ENCODE measurements at places on chromosomes 2 and 18. TPM values are rescaled to one million over a fixed set of nuclear protein-coding genes. Genes with fewer than 3 reads are reported as not detected.
A peak's percentile ranks its signal among the peaks of the same experiment; 100 is the strongest.

DNA sequence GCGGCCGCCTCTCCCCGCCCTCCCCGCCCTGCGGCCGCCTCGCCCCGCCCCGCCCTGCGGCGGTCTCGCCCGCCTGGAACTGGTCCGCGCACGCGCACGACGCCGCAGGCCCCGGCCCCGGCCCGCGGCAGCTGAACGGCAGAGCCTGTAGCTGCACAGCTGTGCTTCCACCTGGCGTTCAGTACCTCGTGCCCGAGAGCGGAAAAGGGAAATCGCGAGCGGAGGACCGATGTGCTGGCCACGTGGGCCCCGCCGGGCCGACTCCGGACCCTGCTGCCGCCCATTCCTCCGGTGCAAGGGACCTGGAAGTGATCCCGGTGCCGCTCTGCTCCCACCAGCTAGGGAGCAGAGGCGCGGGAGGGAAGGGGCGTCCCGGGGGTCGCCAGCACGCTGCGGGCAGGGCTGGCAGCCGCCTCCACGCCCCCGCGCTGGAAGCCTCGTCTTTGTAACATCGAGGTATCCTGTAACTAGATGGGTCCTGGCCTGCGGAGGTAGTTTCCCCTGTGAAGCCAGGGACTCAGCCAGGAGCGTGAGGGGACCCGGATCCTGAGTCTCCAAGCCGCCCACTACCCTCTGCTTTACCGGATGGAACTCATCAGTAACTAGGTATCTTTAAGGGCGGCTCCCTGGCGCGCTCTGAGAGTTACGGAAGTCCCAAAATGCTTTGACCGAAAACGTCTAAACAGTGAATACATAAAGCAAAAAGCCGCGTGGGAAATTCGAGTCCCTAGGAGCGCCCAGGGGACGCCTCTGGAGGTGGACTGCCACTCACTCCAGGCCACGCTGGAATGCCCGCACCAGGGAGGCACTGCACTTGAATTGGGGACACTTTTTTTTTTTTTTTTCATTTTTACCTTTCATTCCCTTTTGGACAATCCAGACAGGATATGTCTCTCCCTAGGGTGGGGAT, 704 bp upstream of the ODC1 start:
- no peak for DNase-seq

DNA sequence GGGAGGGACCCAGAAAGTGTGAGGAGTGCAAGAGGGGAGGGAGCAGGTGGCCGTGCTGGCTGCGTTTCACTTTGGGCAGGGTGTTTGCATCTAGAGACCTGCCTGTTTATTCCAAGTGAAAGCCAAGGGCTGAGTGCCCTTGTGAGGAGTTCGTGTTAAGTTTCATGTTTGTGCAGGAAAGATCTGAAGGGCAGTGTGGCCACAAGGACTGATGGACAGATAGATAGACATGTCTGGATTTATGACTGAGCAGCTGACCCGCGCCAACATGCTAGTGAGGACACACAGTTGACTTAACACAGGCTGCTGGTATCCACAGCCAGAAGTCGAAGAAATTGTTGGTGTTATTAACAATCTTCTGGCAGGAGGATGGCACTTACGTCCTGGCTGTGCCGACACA, 387.6 kb upstream of the TNP1 start:
- DNase-seq: peak; percentile 62

GRCh38 chr2:156959481-156959880, 298.0 kb upstream of the GALNT5 start:
- DNase-seq: no peak

DNA sequence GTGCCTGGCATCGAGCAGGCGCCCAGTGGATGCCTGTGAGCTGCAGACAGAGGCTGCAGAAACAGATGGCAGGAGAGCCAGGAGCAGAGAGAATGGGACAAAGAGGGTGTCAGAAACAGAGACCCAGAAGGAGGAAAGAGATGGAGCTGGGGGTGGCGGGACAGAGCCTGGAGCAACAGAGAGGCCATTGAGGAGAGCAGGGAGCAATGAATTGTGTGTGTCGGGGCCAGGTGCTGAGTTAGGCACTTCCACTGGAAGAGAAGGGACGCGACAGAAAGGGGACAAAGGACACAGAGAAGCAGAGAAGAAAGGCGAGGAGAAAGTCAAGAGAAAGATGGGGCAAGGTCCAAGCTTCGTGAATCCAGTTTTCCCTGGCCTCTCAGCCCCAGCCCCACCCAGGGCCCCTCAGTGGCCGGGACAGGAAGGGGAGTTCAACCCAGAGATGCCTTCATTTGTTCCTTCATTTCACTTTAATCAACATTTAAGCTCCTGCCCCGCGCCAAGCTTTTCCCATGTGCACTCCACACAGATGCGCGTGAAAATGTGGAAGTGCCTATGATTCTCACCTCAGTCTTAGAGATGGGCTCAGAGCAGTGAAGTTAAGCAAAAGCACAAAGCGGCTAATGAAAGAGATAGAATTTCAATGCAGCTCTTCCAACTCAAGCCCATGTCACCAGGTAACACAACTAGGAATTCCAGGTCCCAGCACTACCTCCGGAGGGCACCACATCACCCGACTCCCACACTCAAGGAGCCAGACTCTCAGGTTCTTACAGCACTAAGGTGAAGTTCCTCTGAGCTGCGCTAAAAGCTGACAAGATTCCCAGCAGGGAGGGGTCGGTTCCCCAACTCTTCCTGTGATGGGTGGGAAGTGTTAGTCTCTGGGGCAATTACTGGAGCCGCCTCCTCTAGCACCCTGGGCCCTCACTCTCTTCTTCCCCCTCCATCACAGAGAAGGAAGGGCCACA, 55.1 kb downstream of the TNS1 start:
- DNase-seq: no peak

DNA sequence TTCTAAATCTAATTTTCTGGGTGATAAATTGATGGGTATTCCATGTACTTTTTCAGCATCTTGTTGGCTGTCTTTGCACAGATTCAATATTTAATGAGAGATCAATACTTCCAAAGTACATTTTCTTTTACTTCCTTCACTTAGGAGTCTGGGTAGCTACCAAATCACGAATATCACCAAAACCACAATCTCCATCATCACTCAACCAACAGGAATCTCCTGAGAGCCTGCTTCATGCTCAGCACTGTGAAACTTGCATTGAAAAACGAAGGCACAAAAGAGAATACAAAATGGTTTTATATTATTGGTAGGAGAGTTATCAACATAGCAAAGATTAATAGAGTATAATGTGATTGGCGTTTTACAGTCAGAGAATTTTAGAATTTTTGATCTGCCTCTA, 261.5 kb upstream of the DSEL start:
- peak; percentile 20 for DNase-seq

- no peak for DNase-seq
Measured at GRCh38 chr2:152037743-152038435, 61.0 kb downstream of the CACNB4 start.

The NAPG gene
- 50.4 TPM for total RNA-seq

GRCh38 chr2:168157070-168157469, 90.3 kb downstream of the STK39 start:
- DNase-seq: no peak

GRCh38 chr2:4597400-4597799, 894.0 kb downstream of the DCDC2C start:
- no peak for DNase-seq

The NOSTRIN gene
- total RNA-seq: not detected

DNA sequence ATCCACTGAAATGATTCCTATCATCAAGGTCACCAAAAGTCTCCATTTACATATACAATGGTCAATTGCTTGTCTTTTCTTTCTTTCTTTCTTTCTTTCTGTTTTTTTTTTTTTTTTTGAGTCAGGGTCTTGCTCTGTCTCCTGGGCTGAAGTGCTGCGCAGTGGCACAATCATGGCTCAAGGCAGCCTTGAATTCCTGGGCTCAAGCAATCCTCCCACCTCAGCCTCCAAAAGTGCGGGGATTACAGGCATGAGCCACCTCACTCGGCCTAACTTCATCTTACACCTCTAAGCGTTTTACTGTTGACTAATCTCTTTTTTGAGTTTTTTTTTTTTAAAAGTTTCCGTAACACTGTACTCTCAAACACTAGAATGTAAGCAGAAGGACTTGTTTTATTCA, 867 bp downstream of the SF3B6 start:
- no peak for DNase-seq

- peak; percentile 61 for DNase-seq
Measured at GRCh38 chr2:233033672-233034071, 1.2 kb downstream of the NEU2 start.

The ADD2 gene
- total RNA-seq: 9.5 TPM

- DNase-seq: no peak
Measured at GRCh38 chr2:128841803-128842202, 523.1 kb upstream of the HS6ST1 start.

The PDCD1 gene
- total RNA-seq: not detected

DNA sequence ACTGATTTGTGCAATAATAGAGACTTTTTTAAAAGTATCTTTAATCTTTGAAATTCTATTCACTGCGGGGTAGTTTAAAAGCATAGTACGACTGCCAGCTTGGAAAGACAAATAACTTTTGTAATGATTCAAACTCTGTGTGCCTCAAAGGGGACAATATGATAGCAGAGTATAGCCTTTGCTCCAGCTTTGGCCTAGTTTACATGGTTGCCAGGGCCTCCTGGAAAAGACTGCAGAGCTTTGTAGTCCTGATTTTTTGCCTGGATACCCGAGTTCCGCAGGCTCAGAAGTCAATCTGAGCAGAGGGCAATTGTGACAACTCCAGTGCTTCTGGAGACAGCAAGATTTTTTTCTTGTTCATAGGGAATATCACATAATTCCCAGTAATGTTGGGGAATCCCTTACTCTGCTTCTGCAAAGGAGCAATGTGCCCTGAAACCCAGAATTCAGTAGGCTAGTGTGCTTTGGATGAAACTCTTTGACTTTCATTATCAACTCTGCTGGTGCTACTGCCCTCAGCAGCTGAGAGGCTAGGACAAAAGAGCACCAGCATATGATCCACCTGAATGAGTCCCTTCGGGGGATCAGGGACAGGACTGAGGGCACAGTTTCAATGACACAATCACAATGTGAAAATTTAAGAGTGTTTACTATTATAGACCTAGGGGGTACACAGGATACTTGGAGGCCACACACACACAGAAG, 768.1 kb downstream of the TMEM182 start:
- DNase-seq: no peak

The MC4R gene
- total RNA-seq: not detected

DNA sequence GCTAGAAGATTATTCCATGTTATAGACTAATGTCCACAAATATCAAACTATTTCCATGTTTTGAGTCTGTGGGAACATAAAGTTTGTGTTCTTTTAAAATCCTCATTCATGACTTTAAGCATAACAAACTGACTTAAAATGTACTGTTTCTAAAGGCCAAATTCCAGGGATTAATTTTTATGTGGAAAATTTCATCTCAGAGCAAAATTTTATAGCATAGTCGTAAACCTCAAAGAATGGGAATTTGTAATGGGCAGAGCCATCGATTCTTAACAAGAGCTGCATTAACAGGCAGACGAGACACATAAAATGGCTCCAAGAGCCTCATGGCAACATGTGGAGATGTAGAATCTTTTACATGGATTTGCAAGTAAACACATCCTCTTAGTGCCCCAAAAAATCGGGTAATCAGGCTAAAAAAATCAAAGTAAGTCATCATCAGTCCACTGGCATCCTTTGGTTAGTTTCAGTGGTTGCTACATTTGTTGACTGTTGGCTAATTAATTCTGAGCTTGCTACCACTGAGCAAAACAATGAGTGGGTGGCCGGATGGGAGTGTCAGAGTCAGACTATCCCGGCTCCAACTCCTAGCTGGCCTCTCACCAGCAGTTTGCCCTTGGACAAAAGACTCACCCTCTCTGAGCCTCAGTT, 119.6 kb downstream of the FAM210A start:
- no peak for DNase-seq

The SANBR gene
- 10.6 TPM for total RNA-seq

- DNase-seq: no peak
Measured at GRCh38 chr2:96890726-96891385, 21.0 kb upstream of the SEMA4C start.

- DNase-seq: no peak
Measured at GRCh38 chr2:174282441-174282840, 34.1 kb upstream of the OLA1 start.

GRCh38 chr2:186570604-186571003, 19.3 kb upstream of the ITGAV start:
- peak; percentile 88 for DNase-seq

The VAMP8 gene
- total RNA-seq: 0.27 TPM

- no peak for DNase-seq
Measured at GRCh38 chr2:40450066-40450795, 1.7 kb downstream of the SLC8A1 start.

The HDHD2 gene
- total RNA-seq: 15.5 TPM

The EN1 gene
- 0.27 TPM for total RNA-seq

GRCh38 chr2:47221946-47222345, 66.8 kb upstream of the STPG4 start:
- peak; percentile 71 for DNase-seq

The LYPD1 gene
- total RNA-seq: 146 TPM

DNA sequence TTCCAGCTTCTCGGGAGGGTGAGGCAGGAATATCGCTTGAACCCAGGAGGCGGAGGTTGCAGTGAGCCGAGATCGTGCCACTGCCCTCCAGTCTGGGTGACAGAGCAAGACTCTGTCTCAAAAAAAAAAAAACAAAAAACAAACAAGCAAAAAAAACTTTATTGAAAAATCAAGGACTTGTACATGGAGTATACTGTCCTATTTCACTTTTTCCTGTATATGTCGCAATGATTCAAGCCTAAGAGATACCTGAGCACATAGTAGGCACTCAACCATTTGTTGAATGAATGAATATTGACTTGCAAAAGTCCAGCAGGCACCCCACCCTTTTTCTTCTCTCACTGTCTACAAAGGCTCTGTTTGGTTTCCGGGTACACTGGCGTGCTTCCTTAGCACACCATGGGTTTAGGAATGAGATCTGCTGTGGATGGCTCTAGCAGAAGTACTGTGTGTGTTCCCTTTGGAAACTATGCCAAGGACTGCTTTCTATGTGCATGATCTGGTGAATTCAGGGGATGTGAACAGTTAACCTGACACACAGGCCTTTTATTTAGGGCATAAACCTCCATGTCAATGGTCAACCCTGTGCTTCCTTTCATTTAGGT, 6.1 kb downstream of the APCDD1 start:
- no peak for DNase-seq

DNA sequence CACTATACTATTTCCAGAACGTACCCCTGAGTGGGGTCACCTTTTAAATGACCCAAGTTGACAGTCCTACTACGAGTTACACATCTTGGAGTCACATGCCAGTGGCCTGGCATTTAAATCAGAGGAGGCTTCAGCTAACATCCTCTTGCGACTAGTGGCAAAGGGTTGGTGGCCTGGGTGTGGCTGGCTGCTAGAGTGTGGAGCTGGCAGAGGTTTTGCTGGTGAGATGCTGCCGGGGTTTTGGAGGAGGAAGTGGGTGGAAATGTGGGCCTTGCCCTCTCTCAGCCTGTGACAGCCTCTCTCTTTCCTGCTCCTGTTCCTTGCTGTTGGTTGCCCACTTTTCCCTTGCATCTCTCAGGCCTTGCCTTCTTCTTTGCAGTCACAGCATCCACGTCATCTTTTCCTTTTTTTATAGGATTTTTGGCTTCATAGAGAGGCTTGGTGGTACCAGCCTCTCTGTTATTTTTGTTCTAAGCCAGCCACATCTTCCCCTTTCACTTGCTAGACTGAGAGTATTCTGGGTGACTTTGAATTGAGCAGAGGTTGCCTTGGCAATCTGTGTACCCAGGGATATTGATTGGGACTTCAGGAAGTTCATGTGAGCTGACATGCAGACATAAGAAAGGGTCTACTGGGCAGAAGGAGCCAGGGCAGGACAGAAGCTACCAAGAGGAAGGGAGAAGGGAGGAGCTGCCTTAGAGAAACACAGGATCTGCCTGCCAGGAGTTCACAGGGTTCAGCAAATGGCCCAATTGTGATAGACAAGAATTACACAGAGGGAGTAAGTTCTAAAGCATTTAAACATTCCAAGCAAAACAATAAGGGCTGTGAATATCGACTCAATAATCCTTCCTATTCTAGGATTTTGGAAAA, 55.4 kb downstream of the CDC42EP3 start:
- no peak for DNase-seq

The TMEM178A gene
- total RNA-seq: 3.9 TPM

Measured in M059J (cell line).